CD4-positive, alpha-beta T cell treated with Interleukin-21 for 1 hour (primary cell): ENCODE measurements at places on chromosomes 13 and 19.

DNA sequence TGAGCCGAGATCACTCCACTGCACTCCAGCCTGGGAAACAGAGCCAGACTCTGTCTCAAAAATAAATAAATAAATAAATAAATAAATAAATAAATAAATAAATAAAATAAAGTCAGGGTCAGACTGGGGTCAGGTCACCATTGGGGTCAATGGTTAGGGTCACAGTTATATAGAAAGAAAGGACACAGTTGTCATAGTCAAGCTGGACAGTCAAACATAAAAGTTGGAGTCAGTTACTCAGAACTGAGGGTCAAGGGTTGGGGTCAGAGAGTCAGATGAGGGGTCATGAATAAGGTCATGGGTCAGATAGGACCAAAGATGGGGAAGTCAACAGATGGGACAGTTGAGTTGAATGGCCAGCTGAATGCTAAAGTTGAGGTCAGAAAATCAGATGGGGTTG, 16.7 kb upstream of the EPOR start:
- no peak for DNase-seq

GRCh38 chr19:13764101-13764807, at the start of gene MRI1:
Gene MRI1 (plus strand): TSS chr19:13764522. CDS start chr19:13764589, 67 bp downstream.
- DNase-seq, result peak; percentile 68

DNA sequence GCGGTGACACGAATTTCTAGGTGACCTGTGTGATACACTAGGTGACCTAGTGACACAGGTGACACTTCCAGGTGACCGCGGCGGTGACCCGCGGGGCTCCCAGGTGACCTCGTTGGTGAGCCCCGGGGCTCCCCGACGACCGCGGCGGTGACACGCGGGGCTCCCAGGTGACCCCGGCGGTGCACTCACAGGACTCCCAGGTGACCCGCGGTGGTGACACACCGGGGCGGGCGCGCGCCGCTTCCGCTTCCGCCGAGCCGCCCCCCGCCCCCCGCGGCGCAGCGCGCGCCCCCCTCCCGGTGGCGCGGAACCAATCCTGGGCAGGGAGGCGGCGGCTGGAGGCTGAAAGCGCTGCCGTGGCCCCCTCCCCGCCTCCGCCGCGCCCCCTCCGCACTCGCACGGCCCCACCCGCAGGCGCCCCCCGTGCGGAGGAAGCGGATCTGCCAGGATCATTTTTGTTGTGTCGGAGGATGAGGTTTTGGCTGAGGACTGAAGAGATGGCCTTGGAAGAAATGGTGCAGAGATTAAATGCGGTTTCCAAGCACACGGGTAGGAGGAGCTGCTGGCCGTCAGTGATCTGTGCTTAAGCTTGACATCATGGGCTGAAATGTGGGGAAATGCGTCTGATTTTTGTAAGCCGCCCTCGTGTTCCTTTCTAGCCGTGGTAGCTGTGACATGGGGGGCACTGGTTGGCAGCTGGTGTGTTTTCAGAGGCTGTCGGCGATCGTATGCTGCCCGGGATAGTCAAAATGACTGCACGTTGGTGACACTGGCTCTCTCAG, at the start of gene MCF2L:
Gene MCF2L (plus strand): TSS at position 305 of the 782 bp plus-strand sequence. CDS start 166 bp downstream, at position 471.
- DNase-seq, result peak; percentile 69

GRCh38 chr19:56126983-56127780, 6.1 kb upstream of the ZNF787 start:
- no peak for DNase-seq

DNA sequence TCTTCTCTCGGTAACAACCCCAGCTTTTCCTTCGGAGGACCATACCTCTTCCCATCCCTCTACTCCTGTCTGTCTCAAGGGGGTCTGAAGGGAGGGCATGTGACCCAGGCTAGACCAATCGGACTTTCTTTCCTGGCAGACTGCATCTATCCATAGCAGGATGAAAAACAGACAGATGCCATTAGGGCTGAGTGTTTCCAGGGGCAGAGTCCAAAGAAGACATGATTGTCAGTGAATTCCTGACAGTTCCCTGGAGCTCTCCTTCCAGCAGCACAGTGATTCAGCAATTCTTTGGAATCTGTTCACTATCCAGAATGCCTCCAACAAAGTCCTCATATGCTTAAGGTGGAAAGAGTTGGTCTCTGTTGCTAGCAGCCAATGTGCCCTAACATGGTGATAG, 189.8 kb downstream of the KCTD12 start:
- DNase-seq, result no peak
